ENCODE measurements at places on chromosomes 7 and 10.

GRCh38 chr10:112835944-112836451, 114.0 kb upstream of the TCF7L2 start:
- no peak for DNase-seq

- no peak for DNase-seq
Measured at GRCh38 chr10:63922468-63923284, 401.5 kb downstream of the REEP3 start.

GRCh38 chr10:49012603-49013002, 73.0 kb upstream of the LRRC18 start:
- DNase-seq, result no peak

GRCh38 chr10:31694126-31694685, 234.4 kb downstream of the ARHGAP12 start:
- DNase-seq, result no peak

GRCh38 chr7:144445590-144445989, 42.1 kb upstream of the NOBOX start:
- no peak for DNase-seq

DNA sequence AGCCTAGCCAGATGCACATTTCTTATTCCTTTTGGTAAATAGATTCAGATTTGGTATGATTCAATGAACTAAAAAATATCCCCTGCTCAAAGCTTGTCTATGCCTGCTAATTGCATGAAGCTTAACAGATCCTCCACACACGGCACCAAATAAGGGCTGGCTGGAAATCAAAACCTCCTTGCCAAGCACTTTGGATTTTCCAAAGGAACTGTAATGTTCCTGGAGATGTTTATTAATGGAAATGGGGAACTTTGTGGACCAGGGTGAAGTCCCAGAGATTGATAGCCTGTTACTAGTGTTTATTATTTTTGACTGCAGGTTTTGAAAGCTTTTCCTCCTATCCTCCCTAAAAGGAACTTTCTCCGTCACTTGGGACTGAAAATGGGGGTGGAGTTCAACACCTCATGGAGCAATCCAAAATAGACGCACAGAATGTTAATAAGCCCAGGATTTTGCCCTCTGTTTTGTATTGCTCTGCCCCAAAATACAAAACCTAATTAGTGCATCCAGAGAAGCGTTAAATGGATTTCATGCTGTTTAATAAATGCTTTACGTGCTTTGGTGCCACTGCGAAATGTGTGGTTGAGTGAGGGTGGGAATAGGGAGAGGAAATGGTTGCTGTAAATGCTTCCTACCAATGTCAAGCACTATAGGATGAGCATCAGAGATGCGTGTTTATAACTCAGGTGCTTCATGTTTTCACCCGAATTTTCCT, 1027.7 kb downstream of the LRMDA start:
- no peak for DNase-seq

DNA sequence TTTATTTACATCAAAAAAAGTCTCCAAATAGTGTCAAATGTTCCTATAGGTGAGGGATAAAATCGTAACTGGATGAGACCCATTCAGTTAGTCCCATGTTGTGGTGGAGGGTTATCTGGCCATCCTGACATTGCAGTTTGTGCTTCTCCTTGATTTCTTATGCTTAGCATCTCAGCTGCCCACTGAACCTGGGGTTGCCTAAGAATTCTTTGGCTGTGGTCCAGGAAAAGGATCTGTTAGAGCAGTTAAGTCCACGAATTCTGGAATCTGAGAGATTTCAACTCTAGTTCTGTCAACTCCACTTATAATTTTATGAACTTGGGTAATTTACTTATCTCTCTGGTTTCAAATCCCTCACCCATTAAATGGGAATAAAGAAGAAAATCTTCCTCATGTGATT, 1673.4 kb downstream of the REEP3 start:
- no peak for DNase-seq

- DNase-seq, result no peak
Measured at GRCh38 chr7:146902728-146903127, 786.1 kb downstream of the CNTNAP2 start.

GRCh38 chr10:59227136-59227673, 50.8 kb downstream of the PHYHIPL start:
- no peak for DNase-seq

- no peak for DNase-seq
Measured at GRCh38 chr10:97991871-97992270, 38.5 kb downstream of the CRTAC1 start.

All from activated CD4-positive, alpha-beta T cell treated with anti-CD3 and anti-CD28 coated beads, Interleukin-2, amount 10 ng/mL, durations not matched to agents 7 days and 5 days (primary cell).